ENCODE measurements at places on chromosomes 7 and 10.

DNA sequence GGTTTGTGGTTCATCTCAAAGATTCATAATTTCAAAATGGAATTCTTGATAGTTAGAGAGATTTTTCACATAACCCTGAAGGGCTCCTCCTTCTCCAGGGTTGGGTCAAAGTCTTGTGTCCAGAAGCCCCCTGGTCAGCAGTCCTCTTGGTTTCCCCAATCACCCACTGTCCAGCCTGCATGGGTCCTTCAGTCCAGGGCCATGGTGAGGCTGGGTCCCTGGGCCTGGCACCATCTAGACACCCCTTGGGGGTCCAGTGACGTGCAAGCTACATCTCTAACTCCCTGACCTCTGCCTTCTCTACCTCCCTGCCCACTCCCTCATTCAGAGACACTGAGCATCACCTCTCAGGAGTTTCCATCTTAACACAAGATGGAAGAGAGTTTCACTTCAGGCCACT, 26.1 kb downstream of the ANXA8 start:
- DNase-seq, result no peak

DNA sequence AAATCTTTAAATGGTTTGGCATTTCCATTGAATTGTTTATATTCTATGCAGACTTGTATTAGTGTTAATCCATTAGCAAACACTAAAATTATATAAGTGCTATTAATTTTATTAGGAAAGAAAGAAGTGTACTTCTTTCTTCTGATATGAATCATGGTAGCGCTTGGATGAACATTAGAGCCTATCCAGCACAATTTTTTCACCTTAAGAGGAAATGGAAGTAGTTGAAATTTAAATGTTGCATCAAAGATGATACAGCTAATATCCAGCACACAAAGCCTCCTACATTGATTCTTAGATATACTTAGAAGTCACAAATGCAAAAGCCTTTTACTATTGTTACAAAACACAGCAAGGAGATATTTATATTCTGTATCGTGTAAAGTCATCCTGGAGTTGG, 174.5 kb downstream of the AHR start:
- DNase-seq, result no peak

- DNase-seq, result no peak
Measured at GRCh38 chr7:23205909-23206767, 24.3 kb downstream of the NUP42 start.

- DNase-seq, result no peak
Measured at GRCh38 chr7:75808106-75808505, 5.5 kb downstream of the CCL24 start.

- DNase-seq, result no peak
Measured at GRCh38 chr10:82692458-82692857, 817.5 kb downstream of the NRG3 start.

Data from T-helper 17 cell (primary cell).